Esophagus mucosa (tissue), 1 donor: ENCODE measurements at places on chromosomes 16 and 17.

GRCh38 chr17:62723842-62724241 is 84.3 kb downstream of the MARCHF10 start:
- no peak for ATAC-seq

- ATAC-seq, result no peak
These were observed 540.3 kb downstream of the WWOX start for GRCh38 chr16:78639775-78640174.

GRCh38 chr16:51982715-51983680 is 563.9 kb downstream of the TOX3 start:
- peak; percentile 70 for ATAC-seq

DNA sequence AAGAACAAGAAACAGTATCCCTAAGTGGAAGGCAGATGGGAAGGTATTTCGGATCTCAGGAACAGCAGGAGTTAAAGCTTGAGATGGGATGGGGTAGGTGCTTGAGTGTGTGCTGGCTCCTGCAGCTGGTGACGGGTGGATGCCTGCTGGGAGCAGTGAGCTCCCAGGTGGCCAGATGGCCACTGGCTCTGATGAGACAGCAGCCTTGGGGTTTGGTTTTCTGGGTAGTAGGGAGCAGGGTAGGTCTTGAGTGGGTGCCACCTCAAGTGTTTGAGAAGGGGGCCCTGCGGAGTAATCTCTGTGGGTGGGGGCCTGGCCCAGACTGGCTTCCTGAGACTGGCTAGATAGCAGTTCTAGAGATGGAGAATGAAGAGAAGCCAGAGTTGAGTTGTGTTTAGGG is 10.3 kb downstream of the EPN2 start:
- peak; percentile 16 for ATAC-seq

DNA sequence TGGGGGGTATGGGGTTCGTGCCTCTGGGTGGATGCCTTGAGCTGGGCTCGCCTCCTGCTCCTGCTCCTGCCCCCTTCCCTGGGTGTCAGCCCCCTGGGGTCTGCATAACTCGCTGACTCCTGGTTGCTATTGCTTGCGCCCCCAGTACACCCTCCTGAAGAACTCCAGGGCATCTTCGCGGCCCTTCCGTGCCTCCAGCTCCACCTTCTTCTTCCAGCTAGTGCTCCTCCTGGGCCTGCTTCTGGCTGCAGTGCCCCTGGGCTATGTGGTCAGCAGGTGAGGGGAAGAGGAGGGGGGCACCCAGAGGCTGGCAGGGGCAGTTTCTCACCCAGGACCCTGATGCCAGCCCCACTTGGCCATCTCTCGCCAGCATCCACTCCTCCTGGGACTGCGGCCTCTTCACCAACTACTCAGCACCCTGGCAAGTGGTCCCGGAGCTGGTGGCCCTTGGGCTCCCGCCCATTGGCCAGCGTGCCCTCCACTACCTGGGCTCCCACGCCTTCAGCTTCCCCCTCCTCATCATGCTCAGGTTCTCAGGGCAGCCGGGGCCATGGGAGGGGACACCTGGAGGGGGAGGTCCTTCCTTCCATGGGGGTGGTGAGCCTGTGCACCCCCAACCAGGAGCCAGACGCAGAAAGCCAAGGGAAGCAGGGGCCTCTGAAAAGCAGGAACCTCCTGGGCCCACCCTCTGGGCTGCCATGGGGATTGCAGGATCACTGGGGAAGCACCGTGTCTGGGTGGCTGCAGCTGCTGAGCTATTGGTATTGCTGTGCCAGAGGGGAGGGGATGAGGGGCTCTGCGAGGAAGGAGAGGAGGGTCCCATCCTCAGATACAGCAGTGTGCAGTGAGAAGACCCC is 7.8 kb upstream of the C17orf99 start:
- no peak for ATAC-seq

DNA sequence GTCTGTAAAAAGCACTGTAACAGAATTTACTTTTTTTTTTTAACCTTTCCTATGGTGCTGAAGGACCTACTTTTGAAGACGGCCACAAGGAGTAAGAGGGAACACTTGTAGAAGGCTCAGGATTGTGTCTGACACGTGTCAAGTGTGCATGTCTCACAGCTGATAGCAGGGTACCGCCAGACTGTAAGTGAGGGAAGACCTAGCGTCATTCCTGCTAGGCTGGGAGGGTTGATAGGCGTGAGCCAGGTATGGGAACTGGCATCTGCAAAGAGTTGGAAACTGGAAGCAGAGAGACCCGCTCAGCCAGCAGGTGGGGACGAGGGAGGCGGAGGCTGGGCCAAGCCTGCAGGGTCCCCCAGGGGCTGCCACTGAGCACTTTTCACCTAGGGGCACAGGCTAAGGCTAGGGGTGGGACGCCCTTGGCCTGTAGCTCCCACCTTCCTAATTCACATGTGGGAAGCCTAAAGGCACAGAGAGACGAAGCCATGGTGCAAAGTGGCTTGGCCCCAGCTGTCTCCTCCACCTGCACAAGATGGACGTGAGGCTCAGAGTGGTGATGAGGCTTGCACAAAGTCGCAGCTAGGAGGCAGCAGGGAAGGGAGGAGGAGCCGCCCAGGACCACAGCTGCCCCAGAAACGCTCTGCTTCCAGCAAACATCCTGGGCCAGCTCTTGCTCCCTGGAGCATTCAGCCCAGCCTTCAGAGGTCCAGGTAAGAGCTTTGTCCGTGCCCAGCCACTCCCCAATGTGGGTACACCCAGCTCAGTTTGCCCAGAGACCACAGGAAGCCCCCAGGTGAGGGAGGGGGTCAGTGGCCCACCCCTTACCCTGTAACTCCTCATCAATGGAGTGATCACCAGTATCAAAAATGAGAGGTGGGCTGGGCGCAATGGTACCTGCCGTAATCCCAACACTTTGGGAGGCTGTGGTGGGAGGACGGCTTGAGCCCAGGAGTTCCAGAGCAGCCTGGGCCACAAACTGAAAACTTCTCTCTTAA is 18.9 kb downstream of the VASN start:
- ATAC-seq, result no peak

GRCh38 chr17:3914312-3914670 is 2.0 kb downstream of the P2RX1 start:
- peak; percentile 36 for ATAC-seq

DNA sequence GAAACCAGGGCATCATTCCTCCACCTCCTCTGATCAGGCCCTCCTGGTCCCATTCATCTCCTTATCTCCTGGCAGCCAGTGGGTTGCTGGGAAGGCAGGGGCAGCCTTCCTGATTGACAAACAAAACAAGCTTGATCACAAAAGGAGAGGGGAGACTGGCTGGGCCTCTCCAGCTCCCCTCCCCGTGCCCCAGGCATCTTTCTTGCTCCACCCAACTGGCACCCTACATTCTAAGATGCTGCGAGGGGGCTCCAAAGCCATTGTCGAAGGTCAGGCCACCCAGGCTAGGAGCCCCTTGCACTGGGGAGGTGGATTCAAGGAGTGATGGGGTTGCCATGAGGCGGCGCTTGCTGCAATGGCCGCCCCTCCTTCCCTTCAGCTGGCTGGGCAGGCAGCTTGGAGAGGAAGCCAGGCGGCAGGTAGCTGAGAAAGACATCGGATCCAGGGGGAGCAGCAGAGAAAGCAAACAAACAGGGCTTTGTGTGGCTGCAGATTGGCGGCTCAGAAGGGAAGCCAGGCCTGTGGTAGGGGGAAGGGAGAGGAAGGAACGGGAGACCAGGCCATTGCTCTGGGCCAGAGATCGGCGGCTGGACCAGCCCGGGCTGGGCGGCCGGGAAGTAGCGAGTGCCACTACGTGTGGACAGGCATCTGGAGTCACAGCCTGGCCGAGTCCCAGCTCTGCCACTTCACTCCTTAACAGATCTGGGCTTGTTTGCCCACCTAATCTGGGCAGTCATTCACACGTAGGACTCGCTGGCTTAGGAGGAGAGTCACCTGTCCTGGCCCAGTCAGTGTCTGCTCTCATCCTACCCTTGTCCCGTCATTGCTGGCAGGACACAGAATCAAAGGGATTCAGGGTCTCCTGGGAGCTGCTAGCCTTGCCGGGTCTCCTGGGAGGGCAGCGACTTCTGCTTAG is 12.3 kb downstream of the RAI1 start:
- ATAC-seq, result peak; percentile 77

- no peak for ATAC-seq
These were observed 9.7 kb upstream of the GINS2 start for GRCh38 chr16:85698459-85698891.

DNA sequence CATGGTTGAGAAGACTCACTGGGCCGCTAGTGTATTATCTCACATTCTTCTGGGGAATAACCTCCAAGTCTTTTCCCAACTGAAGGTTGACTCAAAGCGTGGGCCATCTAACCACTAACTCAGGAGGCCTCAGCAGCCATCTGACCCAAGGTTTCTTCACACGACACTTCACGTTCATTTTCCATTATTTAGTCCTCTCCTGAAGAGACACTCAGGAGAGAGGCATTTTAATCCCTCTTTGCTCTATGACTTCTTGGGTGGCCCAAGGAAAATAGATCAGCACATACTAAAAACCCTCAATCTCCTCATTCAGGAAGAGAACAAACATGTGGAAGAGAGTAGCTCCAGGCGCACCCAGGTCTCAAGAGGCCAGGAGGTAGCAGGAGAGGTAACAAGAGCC is 252.8 kb upstream of the FOXF1 start:
- ATAC-seq, result no peak

DNA sequence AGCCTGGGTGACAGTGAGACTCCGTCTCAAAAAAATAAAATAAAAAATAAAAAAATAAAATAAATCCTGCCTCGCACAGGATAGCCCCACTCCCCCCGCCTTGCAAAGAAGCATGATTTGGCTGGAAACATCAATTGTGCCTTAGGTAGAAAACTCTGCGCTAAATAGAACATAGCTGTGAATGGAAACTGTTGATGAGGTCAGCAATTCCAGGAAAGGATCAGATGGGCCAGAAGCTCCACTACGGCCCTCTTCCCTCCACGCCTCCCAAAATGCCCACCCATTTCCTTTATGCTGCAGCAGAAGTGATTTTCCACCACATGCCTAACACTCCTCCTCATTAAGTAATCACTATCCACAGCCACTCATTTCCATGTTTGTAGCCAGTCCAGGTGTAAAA is 473.4 kb downstream of the XYLT1 start:
- no peak for ATAC-seq

DNA sequence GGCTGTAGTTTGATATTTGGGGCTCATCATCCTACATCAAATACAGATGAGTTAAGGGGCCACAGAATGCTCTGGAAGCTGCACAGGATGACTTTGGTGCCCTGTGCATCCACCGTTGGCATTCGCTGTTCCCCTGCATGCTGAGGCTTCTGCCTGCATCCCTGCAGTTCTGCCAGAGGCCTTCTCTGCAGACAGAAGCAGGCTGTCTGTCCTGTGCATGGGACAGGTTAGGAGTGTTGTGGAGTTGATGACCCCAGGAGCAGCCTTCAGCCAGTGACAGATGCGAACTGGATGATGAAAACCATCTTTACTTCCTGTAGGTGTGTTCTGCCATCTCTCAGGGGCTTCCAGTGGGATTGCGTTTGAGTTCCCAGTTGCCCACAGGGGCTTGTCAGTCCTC is 13.6 kb upstream of the TNS4 start:
- no peak for ATAC-seq

DNA sequence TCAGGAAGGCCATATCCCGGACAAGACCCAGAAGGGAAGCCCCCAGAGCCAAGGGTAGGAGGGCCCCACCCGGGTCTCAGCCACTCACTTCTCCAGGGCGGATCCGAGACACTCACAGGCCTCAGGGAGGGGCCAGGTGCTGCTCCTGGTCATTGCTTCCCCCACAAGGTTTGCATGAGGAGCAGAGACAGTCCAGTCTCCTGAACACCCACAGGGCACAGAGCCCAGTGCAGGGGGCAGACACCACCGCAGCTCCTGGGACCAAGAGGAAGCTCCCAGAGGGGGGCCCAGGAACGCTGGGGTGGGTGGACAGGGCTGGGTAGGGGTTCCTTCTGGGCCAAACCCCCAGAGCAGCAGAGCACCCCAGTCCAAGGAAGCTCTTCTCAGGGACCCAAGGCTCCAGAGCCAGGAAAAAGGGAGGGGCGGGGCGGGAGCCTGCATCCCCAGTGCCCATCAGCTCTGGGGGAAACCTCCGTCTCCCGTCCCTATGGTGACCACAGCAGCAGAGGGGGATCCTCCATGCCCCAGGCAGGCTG is 709 bp upstream of the MRPL28 start:
- no peak for ATAC-seq

DNA sequence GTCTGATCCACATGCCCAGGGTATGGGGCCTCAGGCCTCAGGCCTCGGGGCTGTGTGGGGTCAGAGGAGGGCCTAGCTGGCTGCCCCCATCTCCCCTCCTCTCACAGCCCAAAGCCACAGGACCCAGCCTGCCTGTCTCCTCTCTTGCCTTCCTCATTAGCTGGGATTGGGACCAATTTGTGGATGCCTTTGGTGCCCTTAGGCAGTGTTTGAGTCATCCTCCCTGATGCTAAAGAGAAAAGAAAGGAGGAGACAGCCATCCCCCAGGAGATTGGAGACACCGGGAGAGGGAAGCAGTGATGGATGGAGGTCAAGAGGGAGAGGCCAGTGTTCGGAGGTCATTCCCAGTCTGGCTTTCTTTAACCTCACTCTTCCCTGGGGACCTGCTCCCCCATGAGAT is 23.3 kb upstream of the NOG start:
- ATAC-seq, result no peak

- no peak for ATAC-seq
These were observed 9.0 kb upstream of the CD79B start for GRCh38 chr17:63941162-63941561.

DNA sequence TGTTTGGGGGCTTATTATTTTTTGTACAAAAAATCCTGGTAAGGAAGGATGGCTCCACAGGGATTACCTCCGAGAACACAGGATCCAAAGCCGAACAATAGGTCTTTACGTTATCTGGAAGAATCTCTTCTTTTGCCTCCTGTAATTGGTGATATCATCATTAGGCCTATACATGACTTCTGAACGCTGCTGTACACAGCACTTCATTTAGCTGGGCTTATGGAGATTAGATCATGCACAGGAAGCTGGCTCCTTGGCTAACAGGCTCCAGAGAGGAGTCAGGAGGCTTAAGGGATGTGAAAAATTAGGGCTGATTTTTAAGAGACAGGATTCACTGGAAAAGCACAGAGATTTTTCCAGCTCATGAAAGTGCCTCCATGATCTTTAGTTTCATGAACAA is 54.7 kb downstream of the TANGO6 start:
- ATAC-seq, result no peak

- no peak for ATAC-seq
These were observed 41.3 kb upstream of the RASD1 start for GRCh38 chr17:17537311-17538099.

DNA sequence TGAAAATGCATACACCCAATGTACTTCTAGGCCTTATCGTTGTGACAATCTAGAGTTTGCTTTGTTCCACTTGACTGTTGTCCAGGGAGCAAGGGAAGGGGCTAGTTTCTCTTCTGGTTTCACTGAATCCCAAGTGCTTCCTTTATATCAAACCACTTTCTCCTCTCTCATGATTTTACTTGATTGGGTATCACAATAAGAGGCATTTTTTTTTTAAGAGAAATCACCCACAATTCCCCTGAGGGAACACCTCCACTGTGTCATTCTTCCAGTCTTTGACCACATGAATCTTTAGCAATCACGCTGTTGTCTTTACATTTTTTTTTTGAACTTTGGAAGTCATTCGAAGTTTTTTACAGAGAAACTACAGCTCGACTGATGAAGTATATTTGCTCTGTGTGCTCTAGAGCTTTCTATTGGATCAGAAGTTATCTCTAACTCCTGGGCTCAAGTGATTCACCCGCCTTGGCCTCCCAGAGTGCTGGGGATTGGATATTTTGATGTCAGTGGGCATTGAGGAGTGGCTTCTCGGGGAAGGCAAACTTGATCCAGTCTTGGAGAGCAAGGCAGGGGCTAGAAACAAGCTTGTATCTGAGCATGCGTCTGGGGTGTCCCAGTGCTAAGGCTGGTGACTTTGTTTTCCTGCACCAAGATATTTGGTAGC is 3.0 kb downstream of the CDH1 start:
- no peak for ATAC-seq

- ATAC-seq, result no peak
These were observed 94.1 kb downstream of the OMG start for GRCh38 chr17:31202968-31203367.

GRCh38 chr17:55545806-55546205 is 34.6 kb upstream of the SMIM36 start:
- no peak for ATAC-seq
